ENCODE measurements at places on chromosomes 13 and 19.

DNA sequence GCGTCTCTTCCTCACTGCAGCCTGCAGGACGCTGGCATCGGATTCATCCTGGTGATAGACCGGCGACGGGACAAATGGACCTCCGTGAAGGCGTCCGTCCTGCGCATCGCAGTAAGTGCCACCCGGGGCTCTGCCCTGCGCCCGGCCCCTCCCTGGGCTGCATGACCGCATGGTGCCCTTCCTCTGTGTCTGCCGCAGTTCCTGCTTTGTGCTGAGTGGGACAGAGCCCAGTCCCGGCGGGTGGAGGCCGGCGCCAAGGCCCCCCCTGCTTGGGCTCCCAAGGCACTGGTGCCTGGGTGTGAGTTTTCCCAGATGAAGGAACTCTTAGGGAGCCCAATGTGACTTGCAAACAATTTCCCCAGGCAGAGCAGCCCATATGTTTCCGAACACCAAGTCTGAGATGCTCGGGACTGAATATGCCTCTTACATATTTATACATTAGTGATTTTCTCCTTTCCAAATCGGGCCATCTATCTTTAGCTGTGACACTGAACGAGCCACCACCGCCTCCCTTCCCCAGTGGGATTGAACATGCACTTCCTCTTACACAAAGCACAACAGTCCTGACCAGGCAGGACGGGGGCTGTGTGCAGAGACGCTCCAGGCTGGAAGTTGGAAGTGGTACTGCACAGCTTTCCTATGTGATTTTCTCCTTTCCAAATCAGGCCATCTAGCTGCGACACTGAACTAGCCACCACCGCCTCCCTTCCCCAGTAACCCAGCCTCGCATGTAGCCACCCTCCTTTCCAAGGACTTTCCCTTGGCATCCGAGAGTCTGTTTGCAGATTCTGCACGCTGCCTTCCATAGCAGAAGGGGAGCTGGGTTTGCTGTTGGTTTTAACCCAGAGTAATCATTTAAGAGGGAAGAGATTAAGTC is 60.1 kb upstream of the F7 start:
- DNase-seq: no peak

GRCh38 chr13:106491463-106491862 is 44.0 kb downstream of the EFNB2 start:
- DNase-seq: no peak

DNA sequence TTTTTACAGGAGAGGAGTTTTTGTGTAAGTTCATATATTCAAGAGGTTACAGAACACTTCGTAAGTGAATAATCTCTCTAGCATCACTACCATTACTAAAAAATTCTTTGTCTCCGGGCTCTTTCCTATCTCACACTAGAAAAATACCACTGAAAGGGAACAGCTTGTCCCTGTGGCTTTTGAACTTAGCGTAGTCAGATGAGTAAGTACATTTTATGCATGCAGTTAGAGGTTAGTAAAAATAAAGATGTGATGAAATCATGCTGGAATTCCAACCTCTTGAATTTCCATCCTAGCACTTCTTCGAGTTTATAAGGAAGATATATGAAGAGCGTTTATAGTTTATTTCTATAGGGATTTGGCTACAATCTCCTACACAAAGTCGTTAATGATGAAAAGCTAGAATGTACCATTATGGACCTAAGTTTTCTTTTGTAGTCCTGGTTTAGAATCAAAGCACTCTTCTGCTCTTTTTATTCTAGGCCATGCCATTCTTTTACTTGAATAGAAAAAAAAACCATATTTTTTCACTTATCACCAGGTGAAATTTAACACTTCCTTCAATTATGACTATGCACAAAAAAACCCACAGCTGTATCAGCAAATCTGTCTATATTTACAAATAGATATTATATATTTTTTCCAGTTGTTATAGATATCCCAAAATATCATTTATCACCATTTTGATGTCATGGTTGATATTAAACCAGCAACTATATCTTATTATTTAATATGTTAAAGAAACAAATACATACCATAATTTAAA is 139.9 kb upstream of the PCDH9 start:
- DNase-seq: no peak

GRCh38 chr19:29260477-29261317 is 47.7 kb upstream of the UQCRFS1 start:
- peak; percentile 18 for DNase-seq

GRCh38 chr13:31045286-31046081 is 113.0 kb downstream of the TEX26 start:
- peak; percentile 43 for DNase-seq

DNA sequence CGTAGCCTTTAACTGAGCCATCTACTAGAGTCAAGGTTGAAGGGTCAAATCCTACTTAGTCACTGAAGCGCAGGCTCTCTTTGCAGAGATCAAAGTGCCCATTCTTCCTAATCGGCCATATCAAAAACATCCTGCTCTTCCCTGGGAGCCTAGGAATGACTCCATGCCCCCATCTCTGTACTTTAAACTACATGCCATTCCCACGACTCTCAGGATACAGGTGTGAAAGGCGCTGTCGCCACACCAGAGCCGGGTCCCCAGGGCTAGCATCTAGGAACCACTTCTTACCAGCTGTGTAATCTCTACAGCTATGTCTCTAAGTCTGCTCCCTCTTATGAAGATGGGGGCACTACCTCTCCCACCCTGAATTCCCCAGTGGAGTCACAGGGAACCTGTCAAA is 22.3 kb downstream of the IRS2 start:
- DNase-seq: no peak

DNA sequence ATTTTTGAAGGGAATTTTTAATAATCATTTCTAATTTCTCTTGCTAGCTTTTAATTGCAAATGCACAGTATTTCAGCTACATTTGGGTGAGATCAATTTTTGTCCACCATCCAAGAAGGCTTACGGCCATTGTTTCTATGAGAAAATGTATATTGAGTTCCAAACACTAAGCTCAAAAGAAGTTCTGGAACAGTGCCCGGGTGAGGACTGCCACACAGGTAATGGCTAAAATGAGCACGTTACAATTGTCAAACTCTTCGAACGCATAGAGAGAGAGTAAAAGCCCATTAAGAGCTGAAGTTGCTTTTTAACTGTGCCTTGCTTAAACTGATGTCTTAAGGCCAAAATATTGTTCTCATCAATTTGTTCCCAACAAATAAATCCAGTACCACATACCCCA is 755.0 kb downstream of the DIAPH3 start:
- DNase-seq: no peak

DNA sequence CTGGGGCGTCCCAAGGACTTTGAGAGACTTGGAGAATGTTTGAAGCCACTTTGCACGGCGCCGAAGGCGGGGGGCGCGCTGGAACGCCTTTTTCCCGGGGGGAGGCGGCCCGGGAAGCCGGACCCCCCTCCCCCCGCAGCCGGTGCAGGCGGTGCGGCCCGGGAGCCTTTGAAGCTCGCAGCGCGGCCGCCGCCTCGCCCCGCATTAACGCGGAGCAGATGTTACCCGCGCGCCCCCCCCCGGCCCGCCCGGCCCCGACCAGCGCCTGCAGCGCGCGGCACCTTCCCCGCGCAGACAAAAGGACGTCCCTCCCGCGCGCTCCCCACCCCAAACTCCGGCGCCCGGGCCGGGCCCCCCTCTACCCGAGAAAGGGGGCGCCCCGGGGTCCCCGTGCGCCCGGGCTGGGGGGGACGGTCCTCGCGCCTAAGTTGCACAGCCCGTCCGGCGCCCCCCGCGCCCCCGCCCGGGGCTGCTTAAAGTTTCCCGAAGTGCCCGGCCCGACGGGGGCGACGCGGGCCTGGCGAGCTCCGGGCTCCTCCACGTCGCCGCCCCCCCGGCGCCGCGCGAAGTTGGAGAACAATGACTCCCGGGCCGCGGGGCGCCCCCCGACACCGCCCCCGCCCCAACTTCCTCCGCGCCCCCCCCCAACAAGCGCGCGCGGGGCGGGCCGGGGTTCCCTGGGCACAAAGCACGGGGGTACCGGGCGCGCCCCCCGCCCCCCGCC is 685 bp downstream of the TCF3 start:
- peak; percentile 48 for DNase-seq

- no peak for DNase-seq
Measured at GRCh38 chr19:30159636-30160035, 212.5 kb upstream of the ZNF536 start.

All from CD4-positive, alpha-beta T cell treated with Interleukin-1 beta for 1 hour (primary cell).